ENCODE measurements at places on chromosomes 4 and X.

GRCh38 chrX:39946822-39947221, 150.9 kb downstream of the BCOR start:
- DNase-seq: no peak

DNA sequence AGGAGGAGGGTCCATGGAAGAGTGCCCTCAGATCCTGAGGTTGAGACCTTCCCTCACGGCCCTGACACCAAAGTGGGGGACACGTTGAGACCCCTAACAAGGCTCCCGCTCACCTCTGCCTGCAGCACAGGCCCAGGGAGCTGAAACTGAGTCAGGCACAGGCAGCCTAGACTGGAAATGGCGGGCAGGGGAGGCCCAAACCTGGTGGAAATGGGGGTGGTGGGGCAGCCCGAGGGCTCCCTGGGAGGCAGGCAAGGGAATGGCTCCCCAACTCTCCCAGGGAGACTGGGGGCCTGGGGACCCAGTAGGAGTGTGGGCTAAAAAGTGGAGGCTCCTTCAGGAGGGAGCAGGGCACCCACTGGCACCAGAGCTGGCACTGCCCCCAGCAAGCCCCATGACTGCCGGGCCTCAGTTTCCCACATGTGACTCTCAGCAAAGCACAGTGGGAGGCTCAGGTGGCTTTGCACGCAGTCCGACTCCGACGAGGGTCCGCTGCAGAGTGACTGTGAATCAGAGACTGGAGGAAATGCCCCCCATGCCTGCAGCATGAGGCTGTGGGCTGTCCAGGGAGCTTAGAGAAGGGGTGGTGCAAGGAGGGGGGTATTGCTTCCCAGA, 5.9 kb downstream of the NKX1-1 start:
- DNase-seq: no peak

DNA sequence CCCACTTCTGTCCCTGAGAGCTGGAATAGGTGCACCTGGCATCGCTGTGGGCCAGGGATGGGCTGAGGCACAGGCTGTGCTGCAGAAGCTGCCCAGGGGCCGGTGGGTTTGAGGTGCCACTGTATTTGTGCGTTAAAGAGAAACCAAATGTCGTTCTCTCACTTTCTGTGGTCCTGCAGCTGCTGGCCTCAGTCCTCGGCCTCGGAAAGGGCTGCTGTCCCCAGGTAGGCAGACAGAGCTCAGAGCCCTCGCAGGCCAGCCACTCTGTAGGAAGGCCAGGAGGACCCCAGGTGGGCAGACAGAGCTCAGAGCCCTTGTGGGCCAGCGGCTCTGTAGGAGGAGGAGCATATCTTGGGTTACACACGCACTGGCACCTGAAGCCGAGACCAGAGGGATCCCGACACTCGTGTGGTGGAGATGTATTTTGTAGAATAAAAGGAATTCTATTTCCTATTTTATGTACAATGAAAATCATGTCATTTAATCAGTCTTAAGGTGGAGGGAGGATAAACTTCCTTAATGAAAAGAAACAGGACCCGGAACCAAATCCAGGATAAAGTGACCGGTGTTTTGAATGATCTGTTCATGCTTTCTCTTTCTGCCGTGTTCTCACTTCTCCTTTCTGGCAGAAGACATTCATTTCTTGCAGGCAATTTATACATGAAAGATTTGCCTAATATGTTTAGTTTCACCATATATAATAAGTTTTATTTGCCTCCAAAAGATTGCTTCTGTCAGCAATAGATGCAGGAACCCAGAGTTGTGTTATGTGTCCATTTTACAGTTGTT, 54.4 kb upstream of the HGFAC start:
- peak; percentile 52 for DNase-seq

GRCh38 chrX:135384161-135384836, 37.4 kb upstream of the SMIM10L2A start:
- DNase-seq: no peak

DNA sequence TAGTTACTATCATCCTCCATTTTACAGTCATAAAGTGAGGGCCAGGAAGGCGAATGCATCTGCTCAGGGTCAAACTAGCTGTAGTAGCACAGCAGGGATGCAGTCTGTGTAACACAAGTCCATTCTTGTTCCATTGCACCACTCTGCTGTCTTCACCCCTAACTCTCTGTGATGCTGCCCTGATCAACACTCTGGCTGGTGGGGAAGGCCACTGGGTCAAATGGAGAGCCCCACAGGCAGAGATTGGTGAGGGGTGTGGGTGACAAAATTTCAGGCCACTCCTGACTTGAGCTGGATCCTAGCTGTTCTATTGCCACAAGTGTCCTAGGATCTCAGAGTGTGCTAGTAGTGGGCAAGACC, 136.5 kb downstream of the PJA1 start:
- no peak for DNase-seq

DNA sequence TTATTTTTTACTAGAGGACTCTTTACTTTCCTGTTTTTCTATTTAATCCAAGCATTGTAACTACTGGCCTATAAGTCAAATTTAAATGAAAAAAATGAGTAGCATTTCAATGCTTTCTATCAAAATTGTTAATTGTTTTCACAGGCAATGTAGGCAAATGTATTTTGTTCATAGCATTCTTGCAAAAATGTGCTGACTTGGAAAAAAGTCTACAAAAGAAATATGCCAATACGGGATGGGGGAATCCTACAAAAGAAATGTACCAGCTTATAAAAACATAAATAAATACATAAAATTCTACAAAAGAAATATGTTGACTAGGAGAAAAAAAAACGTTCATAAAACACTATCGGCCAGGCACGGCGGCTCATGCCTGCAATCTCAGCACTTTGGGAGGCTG, 14.9 kb upstream of the S100G start:
- DNase-seq: no peak

DNA sequence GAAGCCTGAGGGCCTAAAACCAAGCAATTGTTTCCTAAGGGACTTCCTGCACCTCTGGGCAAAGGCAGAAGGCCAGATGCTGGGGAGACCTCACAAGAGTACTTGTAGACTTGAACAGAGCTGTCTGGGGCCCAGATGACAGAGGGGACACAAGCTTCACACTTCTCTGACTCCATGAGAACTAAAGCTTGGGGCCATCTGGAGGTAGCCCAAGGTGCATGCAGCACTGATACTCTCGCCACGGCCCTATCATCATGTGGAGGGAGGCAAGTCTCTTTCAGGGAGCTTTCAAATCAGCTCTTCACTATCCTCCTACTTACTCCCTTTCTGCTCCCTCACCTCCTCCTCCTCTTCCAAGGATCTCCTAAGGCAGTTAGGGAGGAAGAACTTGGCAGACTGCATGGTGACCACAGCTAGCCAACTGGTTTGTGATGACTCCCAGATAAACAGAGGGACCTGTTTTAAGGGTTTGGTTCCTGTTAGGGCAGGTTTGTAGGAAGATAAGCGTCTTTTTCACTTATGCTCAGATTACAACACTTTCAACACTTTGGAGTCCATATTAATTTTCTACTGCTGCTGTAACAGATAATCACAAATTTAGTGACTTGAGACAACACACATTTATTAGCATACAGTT, 23.8 kb downstream of the MSL3 start:
- DNase-seq: no peak

GRCh38 chrX:31420711-31421151, 348.9 kb upstream of the FTHL17 start:
- DNase-seq: no peak

GRCh38 chr4:143514497-143514896, 995 bp downstream of the SMARCA5 start:
- peak; percentile 25 for DNase-seq

GRCh38 chr4:14182148-14182547, 554.6 kb upstream of the BOD1L1 start:
- no peak for DNase-seq

GRCh38 chrX:106457802-106458201, 154.0 kb upstream of the RADX start:
- no peak for DNase-seq

GRCh38 chr4:76784237-76784636, 113.7 kb downstream of the SOWAHB start:
- no peak for DNase-seq

DNA sequence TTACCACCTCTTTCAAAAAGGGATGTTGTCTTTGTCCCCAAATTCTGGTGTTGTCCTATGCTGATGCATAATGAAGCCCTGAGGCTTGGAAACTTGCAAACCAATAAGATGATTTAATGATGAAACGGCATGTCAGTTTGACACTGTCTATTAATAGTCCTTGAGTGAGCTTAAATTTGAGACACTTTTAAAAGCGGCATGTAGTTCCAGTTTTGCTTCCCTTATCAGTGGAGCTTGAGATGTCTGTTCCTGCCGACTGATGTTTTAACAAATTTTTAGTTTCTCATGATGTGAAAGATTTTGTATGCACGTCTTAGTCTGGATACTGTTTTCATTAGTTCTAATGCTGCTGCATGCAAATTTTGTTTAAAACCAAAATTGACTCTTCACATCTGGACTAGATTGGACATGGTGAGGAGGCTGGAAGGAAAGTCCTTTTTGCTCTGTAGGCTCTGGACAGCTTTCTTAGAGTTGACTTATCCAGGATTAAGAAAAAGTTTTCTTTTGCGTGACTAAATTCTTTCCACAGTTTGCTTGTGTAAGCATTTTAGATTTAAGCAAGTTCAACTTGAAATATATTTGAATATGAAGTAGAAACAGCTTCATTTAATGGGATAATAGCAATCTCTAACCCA, 11.7 kb downstream of the C1GALT1C1 start:
- DNase-seq: no peak

GRCh38 chr4:115515366-115515765, 401.9 kb upstream of the NDST4 start:
- DNase-seq: peak; percentile 10

DNA sequence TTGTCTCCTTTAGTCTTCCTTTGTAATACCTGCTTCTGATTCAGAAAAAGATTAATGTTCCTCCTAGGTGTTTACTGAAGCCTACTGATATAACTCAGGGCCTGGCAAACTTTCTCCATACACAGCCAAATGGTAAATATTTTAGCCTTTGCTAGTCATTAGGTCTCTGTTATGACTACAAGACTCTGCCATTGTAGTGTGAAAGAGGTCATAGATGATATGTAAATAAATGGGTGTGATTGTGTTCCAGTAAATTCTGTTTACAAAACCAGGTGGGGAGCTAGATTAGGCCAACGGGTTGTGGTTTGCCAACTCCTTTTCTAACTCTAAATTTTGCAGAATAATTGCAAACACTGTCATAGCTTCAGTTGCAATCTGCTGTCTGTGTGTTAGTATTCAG, 568.1 kb upstream of the GNPDA2 start:
- DNase-seq: no peak

DNA sequence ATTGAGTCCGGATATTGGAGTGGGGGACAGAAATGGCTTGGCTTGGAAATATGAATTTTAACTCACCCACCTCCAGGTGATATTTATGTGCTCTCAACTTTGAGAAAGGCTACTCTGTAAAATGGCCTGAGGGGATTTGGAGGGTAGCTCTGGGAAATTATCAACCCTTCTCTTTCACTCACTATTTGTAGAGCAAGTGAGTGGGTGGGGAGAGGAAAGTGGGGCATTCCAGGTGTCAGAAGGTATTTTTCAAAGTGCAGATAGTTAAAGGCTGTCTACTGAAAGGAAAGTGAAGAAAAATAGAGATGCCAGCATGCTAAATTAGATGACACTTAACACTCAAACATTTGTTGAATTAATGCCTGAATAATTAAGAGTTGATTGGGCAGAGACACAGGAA, 44.1 kb downstream of the TMEM164 start:
- DNase-seq: no peak

DNA sequence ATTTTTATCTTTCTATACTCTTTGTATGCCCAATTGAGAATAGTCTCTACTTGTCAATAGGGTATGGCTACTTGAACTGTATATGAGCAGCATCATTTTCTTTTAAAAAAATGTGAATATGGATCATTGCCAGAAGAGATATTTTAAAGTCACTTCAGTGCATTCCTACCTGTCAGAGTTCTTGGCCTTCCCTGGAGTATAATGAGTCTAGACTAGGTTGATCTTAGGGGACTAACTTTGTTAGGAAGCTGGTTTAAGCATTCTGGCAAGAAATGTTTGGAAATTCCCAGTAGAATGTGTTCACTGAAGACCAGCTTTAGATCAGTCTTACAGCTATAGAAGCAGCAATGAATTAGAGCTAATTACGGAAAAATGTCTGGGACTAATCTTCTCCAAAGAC, 178.2 kb downstream of the FAT4 start:
- DNase-seq: no peak

GRCh38 chr4:10129196-10130177, 12.9 kb upstream of the WDR1 start:
- no peak for DNase-seq

GRCh38 chr4:186258216-186258811, 7.7 kb upstream of the F11 start:
- no peak for DNase-seq

DNA sequence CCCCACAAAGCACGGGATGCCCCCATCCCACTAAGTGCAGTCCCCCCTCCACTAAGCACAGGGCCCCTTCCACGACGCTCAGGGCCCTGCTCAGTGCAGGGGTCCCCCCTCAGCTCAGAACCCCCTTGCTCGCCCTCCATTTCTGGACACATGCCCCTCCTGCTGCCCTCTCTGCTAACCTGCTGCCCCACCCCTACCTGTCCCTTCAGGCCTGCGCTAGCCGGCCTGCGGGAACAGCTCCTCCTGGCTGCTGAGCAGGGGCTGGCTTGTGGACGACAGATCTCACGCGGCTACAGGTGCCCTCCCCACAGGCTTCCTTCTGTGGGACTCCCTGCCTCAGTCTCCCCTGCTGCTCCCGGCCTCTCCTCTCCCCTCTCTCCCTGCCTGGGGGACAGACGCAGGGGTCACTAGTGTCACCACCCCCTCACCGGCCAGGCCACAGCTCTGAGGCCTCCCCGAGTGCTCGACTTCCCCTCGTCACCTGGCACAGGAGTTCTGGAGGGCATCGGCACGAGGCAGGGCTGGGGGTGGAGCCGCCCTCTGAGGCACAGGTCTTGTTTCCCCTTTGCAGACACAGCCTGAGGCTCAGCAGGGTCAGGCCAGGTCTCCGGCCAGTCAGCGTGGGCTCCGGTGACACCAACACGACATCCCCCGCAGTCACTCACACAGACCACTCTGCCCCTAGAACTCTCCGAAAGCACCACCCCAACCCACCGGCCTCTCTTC, 21.6 kb downstream of the GAK start:
- no peak for DNase-seq

DNA sequence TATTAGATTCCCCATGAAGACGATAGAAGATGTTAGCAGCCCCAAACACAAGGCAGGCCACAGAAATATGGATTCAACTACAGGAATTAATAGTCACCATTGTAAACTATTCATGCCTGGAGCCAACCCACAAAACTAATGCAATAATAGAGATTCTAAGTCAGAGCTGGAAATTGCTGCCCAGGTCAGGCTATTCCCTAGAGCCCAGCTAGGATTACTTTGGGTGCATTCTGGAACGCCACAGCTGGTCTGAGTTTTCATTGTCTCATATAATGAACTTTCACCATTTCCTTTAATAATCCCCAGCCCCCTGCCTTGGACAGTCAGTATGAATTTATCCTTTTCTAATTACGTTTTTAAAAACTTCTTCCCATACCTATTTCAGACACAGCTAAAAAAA, 252.6 kb downstream of the PAPSS1 start:
- DNase-seq: no peak

- DNase-seq: peak; percentile 79
These were observed 23.9 kb upstream of the TMSB4X start for GRCh38 chrX:12950851-12951594.
